ENCODE measurements at places on chromosomes 6 and 20.

DNA sequence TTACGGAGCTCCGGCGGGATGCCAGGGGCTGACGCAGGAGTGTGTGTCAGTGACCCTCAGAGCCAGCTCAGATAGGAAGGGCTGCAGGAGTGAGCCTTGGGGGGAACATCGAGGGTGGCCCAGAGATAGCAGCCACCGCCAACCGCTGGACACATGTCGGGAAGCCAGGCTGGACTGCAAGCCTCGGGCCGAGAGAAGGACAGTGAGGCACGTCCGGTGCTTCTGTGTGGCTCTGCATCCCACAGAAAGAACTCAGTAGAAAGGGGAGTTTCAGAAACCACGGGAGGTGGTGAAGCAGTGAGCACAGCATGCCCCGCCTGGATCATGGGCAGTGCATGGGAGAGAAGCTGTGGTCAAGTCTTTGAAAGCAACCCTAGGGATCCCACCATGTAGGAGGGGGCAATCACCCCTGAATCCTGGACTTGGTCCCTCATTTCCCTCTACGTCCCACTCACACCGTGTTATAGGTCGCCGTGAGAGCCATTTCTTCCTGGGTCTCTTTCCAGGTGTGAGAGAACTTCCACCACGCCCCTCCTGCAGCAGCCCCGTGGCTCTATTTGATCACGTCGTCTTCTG lies 383.7 kb upstream of the CDH4 start:
- no peaks in the 10 kb centered on the region for H3K36me3 ChIP-seq
- no peak overlapping the region for H3K4me3 ChIP-seq
- no peak overlapping the region for H3K27ac ChIP-seq
- no peaks in the 10 kb centered on the region for H3K4me1 ChIP-seq

DNA sequence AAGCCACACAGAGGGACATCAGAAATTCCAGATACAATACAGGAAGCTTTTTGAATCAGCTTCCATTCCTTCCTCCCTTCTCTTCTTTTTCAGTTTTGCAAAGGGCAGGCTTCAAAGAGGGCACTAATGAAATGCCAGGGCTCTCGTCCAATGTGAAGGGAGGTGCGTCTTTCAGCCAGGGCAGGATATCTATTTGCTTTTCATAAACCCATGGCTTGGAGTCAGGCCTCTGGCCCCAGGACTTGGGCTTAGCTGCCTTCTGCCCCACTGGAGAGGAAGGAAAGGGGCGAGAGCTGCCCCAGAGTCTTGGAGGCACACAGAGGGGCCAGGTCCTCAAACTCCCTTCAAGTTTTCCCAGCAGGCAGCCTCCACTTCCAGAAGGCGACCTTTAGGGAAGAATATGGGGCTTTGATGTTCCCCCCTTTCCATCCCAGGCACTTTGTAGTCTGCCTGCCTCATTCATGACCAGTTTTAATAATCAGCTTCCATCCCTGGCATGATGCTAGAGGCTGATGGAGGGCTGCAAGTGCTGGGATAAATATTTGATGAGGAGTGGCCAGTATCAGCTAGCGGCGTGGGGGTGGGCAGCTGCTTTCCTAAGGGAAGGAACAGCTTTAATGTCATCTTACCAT lies 234.8 kb downstream of the NRN1 start:
- H3K27ac ChIP-seq: no peak overlapping the region
- H3K4me1 ChIP-seq: no peaks in the 10 kb centered on the region
- no peaks in the 10 kb centered on the region for H3K27me3 ChIP-seq
- no peak overlapping the region for H3K4me3 ChIP-seq

GRCh38 chr6:163449076-163449475 lies 34.6 kb downstream of the QKI start:
- H3K4me1 ChIP-seq: peaks cover 1% of the 10 kb centered on the region
- no peak overlapping the region for H3K27ac ChIP-seq
- no peak for DNase-seq

- no peak for DNase-seq
- H3K4me3 ChIP-seq: no peak overlapping the region
- H3K27me3 ChIP-seq: no peaks in the 10 kb centered on the region
- H3K27ac ChIP-seq: no peak overlapping the region
- no peaks in the 10 kb centered on the region for H3K4me1 ChIP-seq
Measured at GRCh38 chr6:113461153-113461932, 395.8 kb upstream of the MARCKS start.

- H3K4me1 ChIP-seq: no peaks in the 10 kb centered on the region
- H3K36me3 ChIP-seq: no peaks in the 10 kb centered on the region
- H3K4me3 ChIP-seq: no peak overlapping the region
- H3K27ac ChIP-seq: no peak overlapping the region
- H3K27me3 ChIP-seq: no peaks in the 10 kb centered on the region
Measured at GRCh38 chr6:19812512-19813119, 24.6 kb upstream of the ID4 start.

- H3K4me3 ChIP-seq: no peak overlapping the region
- no peak for DNase-seq
- no peaks in the 10 kb centered on the region for H3K4me1 ChIP-seq
Measured at GRCh38 chr6:158018041-158018771, 36.5 kb downstream of the SYNJ2 start.

DNA sequence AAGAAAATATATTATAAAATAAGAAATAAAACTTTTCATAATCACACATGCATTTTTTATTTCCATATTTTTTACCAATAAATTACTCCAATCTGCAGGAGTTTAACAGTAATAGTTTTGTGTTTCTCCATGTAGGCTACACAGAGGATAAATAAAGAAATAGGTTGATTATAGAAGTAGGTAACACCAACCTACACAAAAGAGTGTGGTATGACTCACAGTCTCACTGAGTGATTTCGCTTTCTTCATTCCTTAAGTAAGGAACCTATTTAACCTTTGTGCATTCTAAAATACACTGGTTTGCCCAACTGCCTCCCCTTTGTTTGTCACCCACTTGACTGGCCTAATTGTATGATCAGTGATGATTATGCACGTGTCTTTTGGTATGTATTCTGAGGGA lies 244.2 kb upstream of the RIMS1 start:
- H3K27me3 ChIP-seq: no peaks in the 10 kb centered on the region
- DNase-seq: no peak
- no peak overlapping the region for H3K27ac ChIP-seq
- H3K4me1 ChIP-seq: no peaks in the 10 kb centered on the region
- no peaks in the 10 kb centered on the region for H3K36me3 ChIP-seq

DNA sequence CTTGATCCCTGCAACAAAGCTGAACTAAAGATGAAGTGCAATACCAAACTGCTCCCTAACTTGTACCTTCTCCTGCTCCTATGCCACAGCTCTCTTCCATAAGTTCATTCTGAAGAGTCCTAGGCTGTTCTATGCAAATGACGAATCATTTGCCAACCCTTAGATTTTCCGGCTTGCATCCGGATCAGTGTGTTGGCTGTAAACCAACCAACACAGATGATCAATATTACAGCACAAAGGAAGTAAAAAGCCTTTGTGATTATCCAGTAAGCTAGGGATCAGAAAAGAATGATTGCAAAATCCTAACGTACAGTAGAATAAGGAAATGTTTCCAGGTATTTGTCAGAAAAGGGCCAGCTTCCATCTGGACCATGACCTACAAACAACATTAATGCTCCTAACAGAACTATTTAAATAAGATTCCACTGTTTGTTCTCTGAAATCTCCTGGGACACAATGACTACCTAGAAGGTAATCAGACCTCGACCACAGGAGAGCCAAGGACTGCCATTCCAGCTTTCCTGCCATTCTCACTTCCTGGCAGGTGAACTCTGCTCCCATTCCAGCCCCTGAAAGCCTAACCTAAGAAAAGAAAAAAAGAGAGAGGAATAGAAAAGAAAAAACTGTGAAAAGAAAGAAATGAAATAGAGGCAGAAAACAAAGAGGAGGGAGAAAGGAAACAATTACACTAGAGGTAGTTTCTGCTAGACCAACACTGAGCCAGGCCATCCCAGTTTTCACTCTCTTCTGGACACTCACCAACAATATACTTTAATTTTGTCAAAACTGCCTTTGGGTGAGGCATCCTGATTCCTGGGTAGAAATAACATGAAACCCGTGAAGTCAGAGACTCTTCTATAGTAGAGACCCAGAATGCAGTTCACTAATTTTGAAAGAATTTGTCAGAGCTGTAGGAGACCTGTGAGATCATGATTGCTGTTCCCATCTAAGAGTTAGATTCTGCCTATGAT lies 19.7 kb downstream of the GMDS start:
- H3K27ac ChIP-seq: no peak overlapping the region
- no peak overlapping the region for H3K4me3 ChIP-seq
- H3K4me1 ChIP-seq: peaks cover 3% of the 10 kb centered on the region
- DNase-seq: no peak
- no peaks in the 10 kb centered on the region for H3K36me3 ChIP-seq
- no peaks in the 10 kb centered on the region for H3K27me3 ChIP-seq

DNA sequence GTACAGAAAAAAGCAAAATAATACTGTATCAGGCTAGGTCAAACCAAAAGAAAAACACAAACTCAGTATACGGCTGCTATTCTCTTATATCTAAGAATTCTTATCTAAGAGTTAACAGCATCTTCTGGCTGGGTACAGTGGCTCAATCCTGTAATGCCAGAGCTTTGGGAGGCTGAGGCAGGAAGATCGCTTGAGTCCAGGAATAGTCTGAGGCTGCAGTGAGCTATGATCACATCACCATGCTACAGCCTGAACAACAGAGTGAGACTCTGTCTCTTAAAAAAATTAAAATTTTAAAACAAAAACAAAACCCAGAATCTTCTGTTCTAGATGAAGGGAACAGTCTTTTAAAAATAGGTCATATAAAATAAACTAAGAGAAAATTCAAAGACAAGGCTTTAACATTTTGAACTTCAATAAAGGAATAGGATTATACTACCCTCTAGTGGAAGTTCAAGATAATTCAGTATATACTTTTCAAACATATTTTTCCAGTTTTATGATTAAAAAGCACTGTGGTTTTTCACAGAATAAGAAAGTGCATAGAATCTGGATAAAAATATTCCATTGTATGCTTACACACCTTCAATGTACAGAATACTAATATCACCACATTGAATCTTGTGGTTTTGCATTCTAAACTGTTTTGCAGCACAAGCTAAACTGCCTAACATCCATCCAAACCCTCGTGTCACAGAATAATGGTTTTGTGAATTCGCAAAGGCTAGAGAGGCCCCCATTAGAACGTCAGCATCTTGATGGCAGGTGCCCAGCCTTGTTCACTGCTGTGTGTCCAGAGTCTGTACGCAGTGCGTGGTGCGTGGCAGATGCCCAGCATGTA lies 39.3 kb downstream of the DTNBP1 start:
- no peak overlapping the region for H3K4me3 ChIP-seq
- H3K4me1 ChIP-seq: no peaks in the 10 kb centered on the region
- no peak overlapping the region for H3K27ac ChIP-seq
- DNase-seq: no peak
